ENCODE measurements at places on chromosomes 5 and 9. TPM values are rescaled to one million over a fixed set of nuclear protein-coding genes. Genes with fewer than 3 reads are reported as not detected.

DNA sequence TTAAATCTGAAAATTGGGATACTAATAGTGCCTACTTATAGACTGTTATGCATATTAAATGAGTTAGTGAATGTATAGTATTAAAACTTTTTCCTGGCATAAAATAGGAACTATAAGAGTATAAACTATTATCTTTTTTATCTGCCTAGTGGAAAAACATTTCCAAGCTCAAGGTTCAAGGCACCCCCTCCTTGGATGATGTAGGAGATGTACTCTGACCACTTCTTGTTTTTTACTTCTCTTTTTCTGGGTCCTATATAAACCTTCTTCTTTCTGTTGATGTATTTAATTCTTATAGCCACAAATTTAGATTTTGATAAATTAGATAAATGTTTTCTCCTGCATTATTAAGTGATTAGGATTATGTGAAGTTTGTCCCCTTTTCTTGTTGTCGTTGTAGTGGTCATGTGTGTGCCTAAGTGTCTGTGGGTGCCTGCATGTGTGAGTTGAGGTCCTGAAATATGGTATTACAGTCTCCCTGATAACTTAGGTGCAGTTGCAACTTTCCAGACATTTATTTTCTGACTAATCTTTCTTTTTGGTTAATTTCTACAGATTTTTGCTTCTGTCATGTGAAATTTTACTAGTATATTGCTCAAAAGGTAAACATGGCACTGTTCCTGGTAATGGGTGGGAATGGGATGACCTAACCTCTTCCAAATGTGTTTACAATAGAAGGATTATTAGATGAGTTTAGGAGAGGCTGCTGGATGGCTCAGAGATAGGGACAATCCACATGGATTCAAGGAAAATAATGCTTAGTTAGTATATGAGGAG lies 160.8 kb upstream of the CDKN2B start:
- no peaks in the 10 kb centered on the region for H3K27me3 ChIP-seq
- H3K27ac ChIP-seq = no peak overlapping the region
- DNase-seq = no peak
- H3K36me3 ChIP-seq = no peaks in the 10 kb centered on the region
- H3K4me1 ChIP-seq = no peaks in the 10 kb centered on the region
- no peak overlapping the region for H3K4me3 ChIP-seq

GRCh38 chr5:160330212-160330611 lies 17.8 kb upstream of the CCNJL start:
- no peaks in the 10 kb centered on the region for H3K36me3 ChIP-seq
- H3K4me1 ChIP-seq = peaks cover 2% of the 10 kb centered on the region

Gene OTULINL
- total RNA-seq = 47.0 TPM

DNA sequence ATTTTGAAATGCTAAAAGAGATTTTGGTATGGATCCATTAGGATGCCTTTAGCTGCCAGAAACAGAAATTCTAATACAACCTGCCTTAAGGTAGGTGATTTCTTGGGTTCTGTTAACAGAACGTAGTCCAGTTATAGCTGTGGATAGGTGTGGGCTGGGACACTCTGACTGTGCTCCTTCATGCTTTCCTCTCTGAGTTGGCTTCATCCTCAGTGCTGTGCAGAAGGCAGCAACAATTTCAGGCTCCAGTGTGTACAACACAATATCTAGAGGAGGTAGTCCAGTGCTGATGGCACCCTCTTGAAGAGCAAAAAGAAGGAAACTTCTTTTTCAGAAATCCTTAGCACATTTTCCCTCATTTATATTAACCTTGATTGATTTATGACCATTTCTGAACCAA lies 34.4 kb downstream of the NNT start:
- no peak overlapping the region for H3K4me3 ChIP-seq
- peaks cover 28% of the 10 kb centered on the region for H3K4me1 ChIP-seq
- no peaks in the 10 kb centered on the region for H3K27me3 ChIP-seq
- DNase-seq = no peak
